Caki2 (cell line): ENCODE measurements at places on chromosomes 16 and 17.

GRCh38 chr17:67620636-67621035 lies 97.1 kb upstream of the NOL11 start:
- DNase-seq = no peak

- DNase-seq = no peak
Observed at GRCh38 chr16:53234836-53235235, 180.0 kb downstream of the CHD9 start.

DNA sequence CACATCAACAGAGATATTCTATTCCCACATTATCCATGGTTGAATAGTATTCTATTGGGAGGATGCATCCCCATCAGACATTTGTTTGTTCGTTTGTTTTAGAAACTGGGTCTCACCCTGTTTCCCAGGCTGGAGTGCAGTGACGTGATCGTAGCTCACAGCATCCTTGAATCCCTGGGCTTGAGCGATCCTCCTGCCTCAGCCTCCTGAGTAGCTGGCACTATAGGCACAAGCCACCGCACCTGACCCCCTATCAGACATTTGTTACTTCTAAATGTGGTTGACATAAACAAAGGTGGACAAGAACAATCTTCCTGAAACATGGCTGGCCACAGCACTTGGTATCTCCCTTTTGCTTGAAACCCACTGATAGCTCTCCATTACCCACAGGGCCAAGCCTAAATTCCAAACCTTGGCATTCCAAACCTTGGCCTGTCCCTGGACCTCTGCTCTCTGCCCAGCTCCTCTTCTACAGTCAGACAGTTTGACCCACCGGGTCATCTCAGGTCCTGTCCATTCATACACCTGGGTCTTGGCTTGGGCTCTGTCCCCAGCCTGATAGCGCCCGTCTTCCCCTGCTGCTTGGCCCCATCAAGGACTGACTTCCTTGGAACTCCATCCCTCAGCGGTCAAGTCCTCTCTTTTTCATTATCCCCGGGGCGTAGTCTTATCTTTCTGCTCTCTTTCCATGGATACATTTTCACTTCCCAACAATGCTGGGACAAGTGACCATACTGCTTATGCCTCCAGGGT lies 1.5 kb upstream of the PRR29 start:
- no peak for DNase-seq

GRCh38 chr16:89704281-89704680 lies 2.8 kb upstream of the SPATA2L start:
- no peak for DNase-seq

DNA sequence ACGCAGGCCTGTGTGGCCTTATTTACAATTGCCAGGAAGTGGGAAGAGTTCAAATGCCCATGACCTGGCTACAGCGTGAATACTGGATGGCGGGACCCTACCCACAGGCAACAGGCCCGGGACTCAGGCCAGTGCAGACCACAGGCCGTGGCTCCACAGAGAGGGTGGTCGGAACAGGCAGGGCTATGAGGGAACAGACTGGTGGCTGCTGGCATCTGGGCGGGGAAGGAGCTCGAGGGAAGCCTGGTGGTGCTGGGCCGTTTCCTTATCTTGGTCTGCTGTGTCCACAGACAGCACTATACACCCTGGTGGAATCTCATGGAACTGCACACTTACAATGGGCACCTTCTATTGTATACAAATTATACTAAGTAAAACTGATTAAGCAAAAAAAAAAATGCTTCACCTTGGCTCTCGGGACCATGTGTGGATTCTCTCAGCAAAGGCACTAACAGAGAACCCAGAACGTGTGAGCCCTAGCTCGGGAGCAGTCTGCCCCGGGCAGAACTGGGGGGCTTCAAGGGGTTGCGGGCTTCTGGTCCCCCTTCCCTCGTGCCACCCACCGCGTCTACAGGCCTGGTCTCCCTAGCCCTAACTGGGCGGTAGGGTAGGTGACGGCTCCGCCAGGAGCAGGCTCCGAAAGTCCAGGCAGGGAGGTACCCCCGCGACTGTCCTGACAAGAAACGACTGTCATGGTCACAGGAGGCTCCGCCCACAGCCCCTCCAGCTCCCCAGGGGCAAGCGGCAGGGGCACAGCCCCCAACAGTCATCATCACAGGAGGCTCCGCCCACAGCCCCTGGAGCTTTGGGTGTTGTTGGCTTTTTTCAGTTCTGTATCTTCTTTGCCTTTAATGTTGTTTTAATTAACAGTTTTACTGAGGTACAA lies 21.8 kb downstream of the CEP131 start:
- peak; percentile 41 for DNase-seq
